NCI-H1092 (cell line): ENCODE measurements at places on chromosomes 1 and 21.

DNA sequence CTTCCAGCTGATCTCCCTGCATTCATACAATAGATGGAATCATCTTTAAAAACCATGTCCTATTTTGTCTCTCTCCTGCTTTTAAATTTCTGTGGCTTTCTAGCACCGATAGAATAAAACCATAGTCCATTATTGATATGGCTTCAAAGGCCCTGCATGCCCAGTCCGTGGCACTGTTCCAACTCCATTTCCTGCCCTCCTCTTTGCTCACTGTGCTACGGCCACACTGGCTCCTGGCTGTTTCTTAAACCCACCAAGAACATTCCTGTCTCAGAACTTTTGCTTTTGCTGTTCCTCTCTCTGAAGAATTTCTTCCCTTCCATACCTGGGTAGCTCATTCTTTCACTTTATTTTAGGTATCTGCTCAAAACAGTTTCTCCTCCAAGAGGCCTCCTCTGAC, 7.2 kb downstream of the SLAMF1 start:
- DNase-seq, result no peak

- DNase-seq, result no peak
Measured at GRCh38 chr1:82034812-82035211, 234.1 kb downstream of the ADGRL2 start.

DNA sequence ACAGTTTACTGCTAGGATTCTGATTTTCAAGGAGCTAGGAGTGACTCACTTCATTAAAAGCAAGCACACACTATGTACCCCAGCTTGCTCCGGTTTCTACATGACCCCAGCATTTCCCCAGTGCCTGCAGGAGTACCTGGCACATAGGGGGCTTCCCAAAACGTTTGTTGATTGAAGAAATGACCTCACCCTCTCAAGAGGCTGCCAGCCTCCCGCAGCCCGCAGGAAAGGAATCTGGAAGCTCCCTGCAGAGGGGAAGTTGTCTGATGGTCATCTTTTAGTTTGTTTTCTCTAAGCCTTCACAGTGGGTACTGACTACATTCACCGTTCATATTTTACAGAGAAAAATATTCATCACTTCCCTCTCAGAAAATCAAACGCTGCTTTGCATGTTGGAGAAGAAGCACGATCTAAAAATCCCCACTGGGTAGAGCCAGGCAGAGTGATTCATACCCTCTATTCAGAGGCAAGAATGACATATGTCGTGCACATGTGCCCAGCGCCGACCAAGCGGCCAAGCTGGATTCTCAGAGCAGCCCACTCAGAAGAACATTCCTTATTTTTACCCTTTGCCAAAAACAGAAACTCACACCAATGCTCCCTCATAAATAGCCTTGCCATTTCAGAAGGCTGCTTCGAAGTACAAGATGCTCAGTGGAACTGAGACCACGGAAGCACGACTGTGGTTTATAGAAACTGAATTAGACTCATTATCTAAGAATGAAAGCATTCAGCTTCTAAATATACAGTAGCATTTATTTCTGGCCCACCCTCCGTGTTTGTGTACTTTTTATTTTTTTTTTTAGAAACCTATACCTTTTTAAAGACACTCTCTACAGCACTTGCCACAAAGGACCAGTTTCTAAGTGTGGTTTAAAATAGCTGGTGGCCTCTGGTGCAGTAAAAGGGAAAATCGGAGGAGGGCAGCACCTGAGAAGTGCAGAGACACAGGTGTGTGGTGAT, 143.2 kb downstream of the MIS18A start:
- no peak for DNase-seq

DNA sequence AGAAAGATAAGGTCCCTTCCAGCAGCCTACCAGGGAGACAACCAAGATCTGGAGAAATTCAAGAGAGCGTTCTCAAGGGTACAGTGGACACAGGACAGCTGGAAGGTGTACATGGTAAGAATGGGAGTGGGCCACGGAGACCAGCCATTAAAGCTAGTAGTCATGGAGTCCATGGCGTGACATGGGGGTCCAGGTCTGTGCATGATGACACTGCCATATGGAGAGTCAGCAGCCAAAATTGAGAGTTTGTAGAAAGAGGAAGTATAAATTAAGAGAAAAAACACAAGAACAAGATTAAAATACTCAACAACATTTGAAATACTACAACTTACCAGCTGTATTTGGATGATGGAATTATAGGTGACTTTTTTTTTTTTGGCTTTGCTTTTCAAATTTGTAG, 7.9 kb upstream of the LORICRIN start:
- DNase-seq, result no peak

- no peak for DNase-seq
Measured at GRCh38 chr1:173038875-173039554, 11.7 kb downstream of the TNFSF18 start.

- no peak for DNase-seq
Measured at GRCh38 chr1:192852001-192852947, 43.4 kb downstream of the RGS2 start.

DNA sequence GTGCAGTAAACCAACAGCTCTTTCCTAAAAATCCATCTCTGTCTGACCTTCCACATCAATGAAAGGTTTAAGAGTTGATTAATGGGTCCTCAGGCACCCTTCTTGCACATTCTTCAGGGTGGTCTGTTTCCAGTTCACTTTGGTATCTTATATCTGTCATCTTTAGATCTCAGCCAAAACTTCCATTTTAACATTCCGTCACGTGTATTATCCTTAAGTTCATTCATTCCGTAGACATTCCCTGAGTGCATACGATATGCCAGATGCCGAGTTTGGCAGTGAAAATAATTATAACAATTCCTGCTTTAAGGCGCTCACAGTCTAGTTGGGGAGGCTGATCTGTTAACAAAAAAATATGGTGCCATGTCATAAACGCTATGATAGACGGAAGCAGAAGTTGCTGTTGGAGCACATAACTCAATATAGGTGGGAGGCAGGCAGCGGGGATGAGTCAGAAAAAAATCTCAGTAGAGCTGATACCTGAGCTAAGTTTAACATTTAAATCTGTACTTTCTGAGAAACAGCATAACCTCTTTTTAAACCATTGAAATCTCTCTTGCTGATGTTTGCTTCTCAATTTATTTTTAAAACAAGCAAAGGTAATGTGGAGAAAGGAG, 59.6 kb upstream of the HOOK1 start:
- no peak for DNase-seq

- no peak for DNase-seq
Measured at GRCh38 chr1:6660415-6661049, 35.9 kb downstream of the THAP3 start.

GRCh38 chr1:59971464-59971911, 44.9 kb upstream of the CYP2J2 start:
- peak; percentile 43 for DNase-seq

- DNase-seq, result peak; percentile 19
Measured at GRCh38 chr1:156627313-156627880, 8.2 kb downstream of the HAPLN2 start.

DNA sequence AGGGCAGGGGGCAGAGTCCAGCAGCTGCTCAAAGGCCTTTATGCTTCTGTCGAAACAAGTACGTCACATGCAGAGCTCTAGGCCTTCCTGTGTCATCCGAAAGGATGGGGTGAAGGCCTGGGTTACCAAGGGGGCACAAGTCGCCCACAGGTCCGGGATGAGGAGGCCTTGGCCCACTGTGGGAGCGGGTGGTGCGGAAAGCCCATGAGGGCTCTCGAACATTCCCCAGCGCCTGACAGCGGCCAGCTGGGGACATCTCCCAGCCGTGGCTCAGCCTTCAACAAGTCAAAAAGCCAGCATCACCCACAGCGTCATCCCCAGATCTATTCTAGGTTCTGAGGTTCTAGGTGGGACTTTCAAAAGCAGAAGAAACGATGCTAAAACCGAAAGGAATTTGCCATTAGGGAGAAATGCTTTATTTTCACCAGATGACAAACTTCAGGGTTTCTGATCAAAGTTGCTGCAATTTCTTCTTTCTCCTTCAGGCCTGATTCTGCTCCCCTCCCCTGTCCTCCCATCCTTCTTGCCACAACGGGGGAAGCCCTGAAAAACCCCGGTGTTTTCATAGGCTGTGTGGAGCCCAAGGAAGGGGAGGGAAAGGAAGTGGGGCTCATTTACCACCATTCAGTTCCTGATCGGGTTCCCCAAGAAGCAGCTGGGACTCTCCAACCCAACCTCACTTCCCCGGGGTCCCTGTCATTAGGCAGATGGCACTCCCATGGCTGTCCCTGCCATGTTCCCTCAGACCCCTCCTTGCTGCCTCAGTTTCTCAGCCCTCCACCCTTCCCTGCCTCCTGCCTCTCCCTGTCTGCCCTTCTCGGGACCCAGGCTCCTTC, 17.6 kb downstream of the GPR137B start:
- no peak for DNase-seq

GRCh38 chr1:183032122-183032921, 9.1 kb downstream of the LAMC1 start:
- no peak for DNase-seq

DNA sequence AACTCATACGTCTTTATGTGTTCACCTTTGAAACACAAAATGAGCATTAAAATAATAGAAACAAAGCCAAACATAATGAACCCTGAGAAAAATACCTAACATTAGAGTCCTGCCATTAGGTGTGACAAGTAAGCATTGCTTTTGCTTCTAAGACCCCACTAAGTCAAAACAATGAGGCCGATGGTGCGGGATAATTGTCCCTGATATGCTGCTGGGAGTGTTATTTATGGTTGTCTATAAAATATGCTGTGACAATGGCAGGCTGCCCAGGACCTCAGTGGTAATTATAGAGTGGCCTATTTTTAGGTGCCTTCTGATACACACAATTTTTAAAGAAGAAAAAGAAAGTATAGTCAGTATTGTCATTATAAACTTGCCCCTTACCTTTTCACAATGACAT, 1423.1 kb downstream of the AMY1C start:
- peak; percentile 42 for DNase-seq

- DNase-seq, result no peak
Measured at GRCh38 chr1:58786927-58787245, 3.0 kb upstream of the JUN start.

DNA sequence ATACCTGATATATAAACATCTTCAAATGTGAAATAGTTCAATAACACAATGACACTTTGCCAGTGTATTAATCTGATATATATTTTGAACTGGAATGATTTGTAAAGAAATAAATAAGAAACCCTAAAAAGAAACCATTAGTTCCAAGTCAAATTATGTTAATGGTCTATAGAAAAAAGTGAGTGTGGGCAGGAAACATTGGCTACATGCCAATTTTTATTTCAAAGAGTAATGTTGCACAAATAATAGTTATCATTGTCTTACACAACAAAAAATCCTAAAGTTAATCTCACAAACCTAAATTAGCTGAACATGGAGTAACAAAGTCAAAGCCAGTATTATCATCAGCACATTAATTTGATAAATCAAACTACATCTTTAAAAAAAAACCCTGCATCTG, 37.9 kb upstream of the BATF3 start:
- no peak for DNase-seq

DNA sequence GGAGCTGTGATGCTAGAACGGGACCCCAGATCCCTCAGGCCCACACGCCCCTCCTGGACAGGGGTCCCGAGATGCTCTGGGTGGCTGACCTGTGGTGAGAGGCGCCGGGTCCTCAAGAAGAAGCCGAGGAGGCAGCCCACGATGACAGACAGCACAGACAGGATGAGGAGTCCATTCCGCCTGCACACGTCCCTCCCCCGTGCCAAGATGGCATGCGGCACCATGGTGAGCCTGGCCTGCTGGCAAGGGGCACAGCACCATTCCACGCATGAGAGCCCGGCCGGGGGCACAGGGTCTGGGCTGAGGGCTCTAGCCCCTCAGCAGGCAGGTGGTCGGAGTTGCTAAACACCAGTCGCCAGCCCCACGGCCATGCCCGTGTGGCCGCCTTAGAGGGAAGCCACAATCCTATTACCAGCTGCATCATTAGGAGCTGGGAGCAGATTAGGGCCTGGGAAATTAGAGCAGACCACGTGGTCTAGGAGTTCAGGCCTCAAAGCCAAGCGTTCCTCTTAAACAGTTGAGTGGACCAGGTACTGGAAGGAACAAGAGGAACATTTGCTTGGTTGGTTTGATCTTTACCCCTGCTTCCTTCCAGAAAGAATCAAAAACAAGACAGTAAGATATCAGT, at the start of gene SLC1A7:
Gene SLC1A7, minus strand, starts transcription at position 413 of the 628 bp plus-strand sequence. Its CDS starts 189 bp downstream, at position 224.
- no peak for DNase-seq

DNA sequence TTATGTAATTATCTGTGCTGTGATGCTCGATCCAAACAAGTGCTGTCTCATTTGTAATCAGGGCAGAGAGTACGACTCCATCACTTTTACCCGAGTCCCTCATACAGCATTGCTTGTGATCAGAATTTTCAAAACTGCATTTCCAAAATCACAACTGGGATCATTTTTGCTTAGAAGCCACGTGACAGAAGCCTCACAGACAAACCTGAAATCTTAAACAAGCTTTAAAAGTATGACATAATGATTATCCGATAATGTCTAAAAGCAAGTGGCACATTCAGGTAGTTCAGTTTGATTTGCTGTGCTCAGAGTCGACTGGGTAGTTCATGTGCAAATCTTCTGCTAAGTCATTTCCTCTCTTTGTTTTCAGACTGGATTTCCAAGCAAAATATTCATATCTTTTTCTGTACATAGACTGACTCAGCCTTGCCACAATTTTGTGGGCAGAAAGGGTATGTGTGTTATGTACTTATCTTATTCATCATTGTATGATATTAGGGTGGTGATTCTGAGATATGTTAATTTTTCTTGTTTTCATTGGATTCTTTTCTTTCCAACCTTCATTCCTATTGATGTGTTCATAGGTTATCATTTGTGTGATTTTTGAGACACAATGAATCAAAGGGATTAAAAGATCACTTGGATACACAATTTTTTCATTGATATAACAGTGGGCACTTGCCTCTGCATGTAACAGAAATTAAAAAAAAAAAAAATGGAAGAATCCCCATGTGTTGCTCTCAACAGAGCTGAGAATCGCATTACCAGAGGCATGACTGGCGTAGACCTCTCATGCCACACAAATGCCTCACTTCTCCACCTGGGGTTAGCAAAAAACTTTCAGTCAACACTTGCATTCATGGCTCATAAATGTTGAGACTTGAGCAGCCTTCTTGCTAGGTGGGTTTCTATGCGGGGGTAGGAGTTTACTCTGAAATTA, 355.7 kb downstream of the LTN1 start:
- no peak for DNase-seq

DNA sequence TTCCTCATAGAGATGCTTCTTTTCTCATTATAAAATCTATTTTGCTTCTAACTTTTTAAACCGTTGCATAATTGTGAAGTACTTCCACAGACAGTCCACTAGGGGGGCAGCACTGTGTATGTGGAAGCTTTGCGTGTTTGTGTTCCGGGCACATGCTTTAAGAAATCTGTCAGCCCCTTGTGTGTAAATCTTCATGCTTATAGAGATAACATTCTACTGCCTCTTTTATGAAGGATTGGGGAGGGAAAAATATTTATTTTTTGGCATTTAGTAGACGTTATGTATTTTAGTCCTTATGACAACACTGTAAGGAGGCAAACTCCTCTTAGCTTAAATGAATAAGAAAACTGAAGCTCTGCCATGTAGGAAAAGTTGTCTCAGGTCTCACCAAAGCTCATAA, 157.3 kb upstream of the PTGFR start:
- DNase-seq, result no peak

DNA sequence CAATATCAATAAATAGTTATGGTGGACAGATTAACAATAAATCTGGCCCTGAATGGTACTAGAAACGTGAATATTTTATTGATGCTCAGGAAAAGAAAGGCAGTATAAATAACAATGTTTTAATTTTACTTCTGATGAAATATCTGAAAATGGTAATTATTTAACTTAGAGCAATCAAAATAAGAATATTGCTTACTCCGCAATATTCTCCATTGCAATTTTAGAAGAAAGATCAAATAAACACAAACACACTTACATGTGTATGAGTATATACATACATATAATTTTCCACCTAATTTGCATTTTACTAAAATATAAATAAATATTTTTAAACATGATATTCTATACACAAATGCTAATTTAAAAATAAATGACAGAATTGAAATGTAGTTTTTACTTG, 1130.5 kb downstream of the NCAM2 start:
- DNase-seq, result no peak
